Activated T-cell treated with anti-CD3 and anti-CD28 coated beads, Interleukin-2, amount 50 U/mL, for 48 hours (primary cell): ENCODE measurements at places on chromosomes 5 and 9.

GRCh38 chr9:94999832-95000231 lies 273.3 kb downstream of the AOPEP start:
- DNase-seq = no peak

DNA sequence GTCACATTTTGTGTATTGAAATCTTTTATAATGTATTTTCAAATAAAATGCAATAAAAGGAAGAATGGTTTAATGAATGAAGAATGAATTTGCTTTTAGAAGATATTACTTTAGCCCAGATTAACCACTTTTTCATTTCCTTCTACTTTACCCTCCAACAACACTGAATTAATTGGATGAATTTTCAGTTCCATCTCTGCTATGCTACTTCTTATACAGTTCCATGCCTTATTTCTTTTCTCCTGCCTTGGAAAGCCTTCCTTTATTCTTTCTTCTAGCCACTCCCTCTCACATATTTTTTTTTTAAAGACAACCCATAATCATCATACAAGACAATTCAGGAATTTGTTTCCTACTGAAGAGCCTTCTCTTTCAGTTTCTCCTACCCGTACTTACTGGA lies 296.6 kb upstream of the TNC start:
- DNase-seq = no peak

DNA sequence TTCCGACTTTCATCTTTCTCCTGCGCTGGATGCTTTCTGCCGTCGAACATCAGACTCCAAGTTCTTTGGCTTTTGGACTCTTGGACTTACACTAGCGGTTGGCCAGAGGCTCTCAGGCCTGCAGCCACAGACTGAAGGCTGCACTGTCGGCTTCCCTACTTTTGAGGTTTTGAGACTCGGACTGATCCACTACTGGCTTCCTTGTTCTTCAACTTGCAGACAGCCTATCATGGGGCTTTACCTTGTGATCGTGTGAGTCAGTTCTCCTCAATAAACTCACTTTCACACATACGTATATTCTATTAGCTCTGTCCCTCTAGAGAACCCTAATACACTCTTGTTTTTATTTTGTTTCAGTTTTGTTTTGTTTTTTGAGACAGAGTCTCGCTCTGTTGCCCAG lies 10.3 kb downstream of the FKBP15 start:
- DNase-seq = no peak

DNA sequence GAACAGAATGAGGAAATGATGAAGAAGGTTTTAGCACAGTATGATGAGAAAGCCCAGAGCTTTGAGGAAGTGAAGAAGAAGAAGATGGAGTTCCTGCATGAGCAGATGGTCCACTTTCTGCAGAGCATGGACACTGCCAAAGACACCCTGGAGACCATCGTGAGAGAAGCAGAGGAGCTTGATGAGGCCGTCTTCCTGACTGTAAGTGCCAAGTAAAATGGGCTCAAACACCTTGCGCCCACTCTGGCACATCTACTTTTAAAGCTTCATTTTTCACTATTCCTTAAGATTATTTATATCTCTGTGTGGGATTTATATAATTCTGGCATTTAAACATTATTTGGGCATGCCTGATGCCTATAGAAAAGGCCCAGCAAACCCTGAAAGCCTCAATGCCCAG lies 55.6 kb downstream of the CMYA5 start:
- no peak for DNase-seq

DNA sequence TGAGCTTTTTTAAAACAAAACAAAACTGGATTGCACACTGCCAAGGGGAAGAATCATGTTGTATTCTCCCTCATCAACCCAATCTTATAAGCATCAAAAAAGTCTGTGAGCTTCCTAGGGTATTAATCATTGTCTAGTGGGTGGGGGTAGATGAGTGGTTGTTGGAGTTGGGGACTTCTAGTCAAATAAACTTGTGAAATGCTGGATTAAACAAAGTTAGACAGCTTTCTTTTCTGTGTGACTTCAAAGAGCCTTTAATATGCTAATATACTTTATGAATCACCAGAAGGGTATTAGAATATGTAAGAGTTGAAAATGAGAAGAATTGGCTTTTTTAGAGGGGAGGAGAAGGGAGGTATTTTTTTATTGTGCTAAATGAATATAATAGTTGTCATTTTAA lies 87.7 kb downstream of the GALNT10 start:
- DNase-seq = no peak

GRCh38 chr9:136525207-136525606 lies 20.6 kb downstream of the NOTCH1 start:
- DNase-seq = no peak

DNA sequence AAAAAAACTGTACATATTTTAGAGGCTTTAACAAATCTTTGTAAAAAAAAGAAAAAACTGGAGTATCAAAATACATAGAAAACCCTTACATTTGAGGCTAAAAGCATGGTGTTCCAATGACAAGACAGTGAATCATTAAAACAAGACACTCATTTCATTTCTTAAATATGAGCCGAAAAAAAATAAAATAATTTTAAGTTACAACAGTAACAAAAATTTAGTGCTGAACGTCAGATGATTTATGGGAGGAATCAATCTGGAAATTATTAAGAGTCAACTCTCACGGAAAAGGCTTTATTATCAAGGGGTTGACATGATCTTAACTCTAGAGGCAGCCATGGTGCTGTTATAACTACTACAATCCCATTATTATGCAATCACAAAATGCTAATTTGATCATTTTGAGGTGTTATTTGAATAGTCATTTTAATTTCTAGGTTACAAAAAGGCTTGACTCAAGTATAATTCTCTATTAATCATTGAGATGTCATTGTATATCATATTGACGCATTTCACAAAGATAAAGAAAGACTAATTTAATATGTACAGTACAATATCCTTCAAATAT lies 51.9 kb downstream of the MAPKAP1 start:
- no peak for DNase-seq

GRCh38 chr9:69743930-69744329 lies 15.9 kb downstream of the PTAR1 start:
- DNase-seq = no peak

- DNase-seq = no peak
These were observed 3.6 kb upstream of the SPATA31E1 start for GRCh38 chr9:87878989-87879511.

DNA sequence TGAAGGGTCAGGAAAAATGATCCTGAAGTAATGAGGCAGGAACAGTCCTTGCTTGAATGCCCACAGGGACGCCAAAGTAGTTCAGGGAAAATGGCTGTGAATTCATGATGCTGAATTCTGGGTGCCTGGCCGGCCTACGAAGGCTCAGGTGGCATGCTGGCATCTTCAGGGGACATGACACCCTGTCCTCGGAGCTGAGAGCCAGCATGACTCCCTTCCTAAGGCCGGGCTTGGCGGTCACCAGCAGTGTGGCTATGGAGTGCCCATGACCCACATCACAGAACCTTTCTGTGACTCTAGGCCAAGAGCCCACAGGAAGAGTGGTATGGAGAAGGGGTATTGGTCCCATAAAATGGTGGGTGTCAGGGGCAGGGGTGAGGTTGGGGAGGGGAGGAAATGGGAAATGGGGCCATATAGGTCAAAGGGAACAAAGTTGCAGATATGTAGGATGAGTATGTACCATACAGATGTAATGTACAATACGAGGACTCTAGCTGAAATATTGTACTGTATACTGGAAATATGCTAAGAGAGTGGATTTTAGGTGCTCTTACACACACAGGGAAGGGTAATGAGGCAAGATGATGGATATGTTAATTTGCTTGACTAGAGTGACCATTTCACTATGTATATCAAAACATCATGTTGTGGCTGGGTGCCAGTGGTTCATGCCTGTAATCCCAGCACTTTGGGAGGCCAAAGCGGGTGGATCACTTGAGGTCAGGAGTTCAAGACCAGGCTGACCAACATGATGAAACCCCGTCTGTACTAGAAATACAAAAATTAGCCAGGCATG lies 202.8 kb upstream of the KLF9 start:
- DNase-seq = no peak

GRCh38 chr5:133957080-133957479 lies 11.3 kb downstream of the C5orf15 start:
- no peak for DNase-seq

DNA sequence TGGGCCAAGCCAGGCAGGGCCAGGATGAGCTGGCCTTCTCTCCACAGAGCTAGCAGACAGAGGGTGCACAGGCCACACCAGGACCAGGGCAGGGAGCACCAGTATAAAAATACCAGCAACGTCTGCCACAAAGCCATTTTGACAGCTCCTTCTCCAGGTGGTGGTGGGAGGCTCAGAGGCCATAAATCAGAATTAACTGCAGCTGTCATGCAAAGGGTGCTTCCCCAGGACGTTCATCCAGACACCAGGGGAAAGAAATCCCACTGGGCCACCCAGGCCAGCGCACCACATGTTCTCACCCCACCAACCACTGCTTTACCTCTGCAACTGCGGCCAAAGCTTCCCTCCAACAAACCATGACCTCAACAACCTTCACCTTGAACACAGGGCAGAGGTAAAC lies 403.7 kb upstream of the TRPC7 start:
- DNase-seq = no peak

GRCh38 chr5:39424736-39425637 lies at the start of gene DAB2:
Gene DAB2, minus strand, starts transcription at chr5:39424980. Its CDS starts 30,660 bp downstream, at chr5:39394320.
- DNase-seq = peak; percentile 65

GRCh38 chr9:108100571-108100970 lies 611.0 kb upstream of the KLF4 start:
- DNase-seq = no peak

GRCh38 chr5:120304663-120305062 lies 159.4 kb upstream of the PRR16 start:
- DNase-seq = no peak

GRCh38 chr9:35611230-35611797 lies 6.3 kb downstream of the TESK1 start:
- DNase-seq = peak; percentile 59

GRCh38 chr5:137320056-137321045 lies 178.8 kb downstream of the SPOCK1 start:
- peak; percentile 30 for DNase-seq

DNA sequence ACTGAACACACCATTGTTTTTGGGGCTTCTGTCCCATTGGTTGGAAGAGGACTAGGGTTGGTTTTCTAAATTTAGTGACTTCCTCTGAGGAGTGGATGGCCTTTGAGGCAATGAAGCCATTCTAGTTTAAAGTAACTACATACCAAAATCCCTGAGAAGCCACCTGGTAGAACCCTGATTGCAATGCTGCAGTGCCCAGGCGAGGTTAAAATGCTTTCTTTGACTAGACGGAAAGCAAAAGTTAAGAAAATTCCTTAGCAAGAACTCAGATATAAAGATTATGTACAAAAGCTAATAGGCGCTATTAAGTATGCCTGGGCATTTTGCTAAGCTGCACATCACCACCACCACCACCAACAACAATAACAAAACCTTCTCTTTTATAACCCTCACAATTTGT lies 20.6 kb downstream of the GLRX start:
- no peak for DNase-seq

- peak; percentile 26 for DNase-seq
These were observed 120.8 kb downstream of the GALNT10 start for GRCh38 chr5:154311362-154311761.
